Naive B cell (primary cell): ENCODE measurements at places on chromosomes 3 and 15.

- DNase-seq: no peak
These were observed 53.4 kb upstream of the LRIG1 start for GRCh38 chr3:66554178-66554577.

DNA sequence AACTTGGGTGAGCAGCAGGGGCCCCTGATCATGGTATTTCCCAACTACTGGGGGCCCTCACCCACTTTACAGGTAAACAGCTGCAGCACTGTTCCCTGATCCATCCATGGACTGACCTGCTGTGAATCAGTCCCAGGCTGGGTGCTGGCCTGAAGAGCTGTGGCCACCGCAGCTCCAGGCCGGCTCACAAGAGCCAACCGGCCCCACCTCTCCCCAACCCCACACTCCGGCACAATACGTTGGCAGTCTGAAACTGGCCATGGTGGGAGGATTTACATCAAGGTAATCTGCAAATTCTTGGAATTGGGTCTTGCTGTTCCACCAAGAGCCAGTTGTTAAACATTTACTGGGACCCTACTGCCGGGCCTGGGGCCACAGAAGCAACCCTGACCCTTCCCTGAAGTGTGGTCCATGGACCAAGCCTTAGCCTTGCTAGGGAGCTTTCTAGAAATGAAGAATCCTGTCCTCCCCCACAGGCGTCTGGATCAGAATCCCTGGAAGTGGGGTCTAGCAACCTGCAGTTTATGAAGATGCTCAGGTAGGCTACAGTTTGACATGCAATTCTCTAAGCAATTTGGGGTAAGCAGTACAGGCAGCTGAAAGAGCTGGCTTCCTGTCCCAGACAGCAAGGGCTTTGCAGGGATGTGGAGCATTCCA lies 3.7 kb downstream of the SLC6A20 start:
- no peak for DNase-seq

- no peak for DNase-seq
These were observed 124.4 kb downstream of the SHOX2 start for GRCh38 chr3:157981819-157982218.

DNA sequence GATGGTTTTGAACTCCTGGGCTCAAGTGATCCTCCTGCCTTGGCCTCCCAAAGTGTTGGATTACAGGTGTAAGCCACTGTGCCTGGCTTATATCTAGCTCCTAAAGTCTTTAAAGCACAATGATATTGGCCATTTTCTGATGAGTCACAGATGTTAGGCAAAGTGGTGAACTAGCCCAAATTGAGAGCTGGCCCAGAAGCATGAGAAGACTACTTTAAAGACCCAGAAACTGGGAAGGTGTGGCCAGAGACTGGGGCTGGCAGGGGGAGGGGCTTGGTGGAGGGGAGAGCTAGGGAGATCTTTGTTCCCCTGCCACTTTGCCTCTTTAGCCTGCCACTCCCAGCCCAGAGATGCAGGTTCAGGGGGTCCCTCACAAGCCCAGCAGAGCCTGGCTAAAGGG lies 21.6 kb downstream of the CHRNA3 start:
- DNase-seq: no peak

- DNase-seq: no peak
These were observed 3.7 kb downstream of the RAF1 start for GRCh38 chr3:12660196-12660595.

DNA sequence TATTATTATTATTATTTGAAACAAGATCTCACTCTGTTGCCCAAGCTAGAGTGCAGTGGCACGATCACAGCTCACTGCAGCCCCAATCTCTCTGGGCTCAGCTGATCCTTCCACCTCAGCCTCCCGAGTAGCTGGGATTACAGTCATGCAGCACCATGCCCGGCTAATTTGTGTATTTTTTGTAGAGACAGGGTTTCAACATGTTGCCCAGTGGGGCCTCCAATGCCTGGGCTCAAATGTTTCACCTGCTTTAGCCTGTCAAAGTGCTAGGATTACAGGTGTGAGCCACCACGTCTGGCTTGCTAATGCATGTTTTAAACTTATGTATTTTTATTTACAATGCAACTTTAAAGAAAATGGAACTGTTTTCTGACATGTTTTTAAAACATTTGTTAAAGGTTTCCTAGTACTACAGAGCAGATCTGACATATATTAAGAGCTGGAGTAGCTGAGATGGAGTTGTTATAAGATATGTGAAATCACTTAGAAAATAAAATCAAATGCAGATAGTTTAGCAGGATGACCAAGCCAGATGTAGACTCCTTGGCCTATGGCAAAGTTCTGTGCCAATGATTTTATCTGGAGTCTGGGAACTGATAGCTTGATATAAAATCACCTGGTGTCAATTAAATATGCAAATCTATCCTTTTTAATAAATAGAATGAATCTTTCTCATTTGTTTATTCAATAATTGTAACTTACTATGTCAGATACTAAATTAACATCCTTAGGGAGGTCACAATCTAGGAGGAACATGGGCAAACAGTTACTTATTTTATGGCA lies 310.1 kb upstream of the NAALADL2 start:
- no peak for DNase-seq

DNA sequence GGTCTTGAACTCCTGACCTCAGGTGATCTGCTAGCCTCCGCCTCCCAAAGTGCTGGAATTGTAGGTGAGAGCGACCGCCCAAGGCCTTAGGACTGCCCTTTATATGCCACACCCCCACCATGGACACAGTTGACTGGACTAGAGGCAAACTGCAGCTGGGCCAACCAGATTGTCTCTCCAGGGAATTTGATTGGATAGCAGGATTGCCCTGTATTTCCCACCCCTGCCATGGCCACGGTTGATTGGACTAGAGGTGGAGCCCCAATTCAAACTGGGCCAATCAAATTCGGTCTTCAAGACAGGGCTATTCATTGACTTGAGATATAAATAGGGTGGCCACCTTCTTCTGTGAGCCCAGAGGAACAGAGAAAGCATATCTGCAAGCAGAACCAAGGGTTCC lies 6.9 kb upstream of the CLPX start:
- DNase-seq: no peak

GRCh38 chr3:86147119-86147518 lies 843.8 kb downstream of the VGLL3 start:
- no peak for DNase-seq

DNA sequence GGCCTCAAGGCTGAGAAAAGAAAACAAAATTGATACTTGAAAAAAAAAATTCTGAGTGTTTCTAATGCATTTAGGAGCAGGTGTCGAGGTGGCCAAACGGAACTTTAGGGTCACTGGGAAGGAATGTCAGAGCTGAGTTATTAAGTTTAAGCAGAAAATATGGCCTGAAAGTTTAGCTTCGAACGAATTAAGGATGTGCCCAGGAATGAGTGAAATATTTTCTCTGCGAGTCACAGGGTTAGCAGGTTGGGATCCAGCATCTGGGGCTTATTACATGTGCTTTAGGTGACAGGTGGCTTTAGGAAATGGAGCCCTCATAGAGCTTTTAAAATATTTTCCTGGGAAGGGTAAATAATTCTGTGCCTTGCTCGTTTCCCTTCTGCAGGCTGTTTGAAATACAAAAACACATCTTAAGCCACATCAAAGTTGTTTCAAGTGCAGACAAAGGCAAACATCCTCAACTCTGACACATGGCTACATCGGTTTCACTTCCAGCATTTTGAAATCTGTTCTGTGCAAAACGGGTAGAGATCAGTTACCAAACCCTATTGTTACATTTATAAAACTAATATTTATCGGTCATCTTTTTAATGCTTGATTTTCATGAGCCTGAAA lies 143.1 kb upstream of the ARRDC4 start:
- DNase-seq: no peak

DNA sequence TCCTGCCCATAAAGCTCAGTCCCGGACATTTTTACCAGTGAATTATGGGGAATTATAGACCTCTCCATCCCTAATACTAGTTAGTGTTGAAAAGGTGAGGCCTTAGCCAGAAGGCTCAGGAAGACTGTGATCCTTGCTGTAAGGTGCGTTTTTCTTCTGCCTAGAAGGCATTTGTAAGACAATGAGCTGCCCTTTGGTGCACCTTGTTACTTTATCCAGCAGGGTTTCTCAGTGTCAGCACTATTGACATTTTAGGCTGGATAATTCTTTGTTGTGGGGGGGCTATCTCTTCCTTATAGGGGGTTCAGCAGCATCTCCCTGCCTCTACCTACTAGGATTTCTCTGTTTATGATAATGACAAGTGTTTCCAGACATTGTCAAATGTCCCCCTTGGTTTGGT lies 108.1 kb upstream of the ABHD17C start:
- no peak for DNase-seq

GRCh38 chr15:65778269-65778668 lies 13.8 kb downstream of the DENND4A start:
- peak; percentile 46 for DNase-seq

DNA sequence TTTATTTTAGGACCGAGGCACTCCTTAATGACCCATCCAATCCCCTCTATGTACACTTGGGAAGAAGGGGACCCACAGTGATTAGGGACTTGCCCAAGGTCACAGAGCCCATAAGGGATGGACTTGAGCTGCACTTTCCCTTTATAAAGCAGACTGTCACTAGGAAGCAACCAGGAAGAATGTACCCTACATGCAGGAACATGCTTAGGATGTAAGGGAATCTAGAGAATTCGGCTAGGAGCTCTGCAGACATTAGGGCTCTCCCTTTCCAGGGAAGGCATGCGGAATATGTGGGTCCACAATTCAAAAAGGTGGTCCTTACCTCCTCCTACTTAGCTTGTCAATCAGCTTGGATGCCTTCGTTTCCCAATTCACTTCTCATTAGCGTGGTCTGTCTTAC lies 78.7 kb downstream of the TMEM266 start:
- DNase-seq: no peak
